ENCODE measurements at places on chromosomes 12 and 14.

GRCh38 chr12:57583008-57583831 lies 7.8 kb upstream of the PIP4K2C start:
- DNase-seq: peak; percentile 35

GRCh38 chr14:33647385-33647786 lies 303.5 kb downstream of the EGLN3 start:
- DNase-seq: no peak

GRCh38 chr14:47710581-47710980 lies 35.2 kb upstream of the MDGA2 start:
- DNase-seq: no peak

DNA sequence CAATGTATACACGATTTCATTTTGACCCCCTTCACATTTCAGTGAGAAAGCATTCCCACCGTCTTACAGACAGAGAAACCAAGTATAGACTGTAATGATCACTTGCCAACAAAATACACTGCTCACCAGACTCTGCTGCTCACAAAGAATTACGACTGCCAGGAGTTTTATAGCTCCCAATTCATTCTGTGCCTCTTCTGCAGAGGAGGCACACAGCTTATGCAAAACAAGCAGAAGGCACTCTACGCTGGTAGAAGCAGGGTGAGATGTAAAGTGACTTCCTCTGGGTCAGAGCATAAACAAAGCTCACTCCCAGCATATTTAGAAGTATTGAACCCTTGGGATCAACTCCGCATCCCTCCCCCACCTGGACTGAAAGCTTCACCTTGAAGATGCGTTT lies 14.6 kb downstream of the SPTB start:
- DNase-seq: no peak

- no peak for DNase-seq
Observed at GRCh38 chr12:50052964-50053363, 4.4 kb upstream of the ASIC1 start.

DNA sequence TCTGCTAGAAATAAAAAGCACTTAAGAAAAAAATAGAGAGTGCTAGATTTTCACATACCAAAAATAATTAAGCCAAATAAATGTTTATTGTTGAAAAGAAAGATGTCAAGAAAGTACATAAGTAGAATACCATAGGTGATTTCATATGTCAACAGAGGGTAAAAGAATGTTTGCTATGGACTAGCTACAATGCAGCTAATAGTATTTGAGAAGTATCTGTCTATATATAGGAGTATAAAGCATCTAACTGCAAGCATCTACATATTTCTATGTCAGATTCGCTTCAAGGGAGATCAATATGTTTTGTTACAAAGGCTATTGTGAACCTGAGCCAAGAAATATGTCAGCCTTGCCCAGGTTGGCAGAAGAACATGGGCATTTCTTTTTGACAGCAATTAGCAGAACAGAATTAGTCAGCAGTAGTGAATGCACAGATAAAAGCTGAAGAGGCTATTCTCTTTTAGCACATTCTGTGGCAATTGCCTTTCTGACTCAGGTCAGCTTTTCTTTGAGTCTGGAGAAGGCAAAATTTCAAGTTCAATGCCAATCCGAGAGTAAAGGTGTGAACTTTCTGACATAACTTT lies 140.1 kb downstream of the ALG10B start:
- no peak for DNase-seq

- no peak for DNase-seq
Observed at GRCh38 chr14:73133795-73134194, 2.5 kb upstream of the PSEN1 start.

DNA sequence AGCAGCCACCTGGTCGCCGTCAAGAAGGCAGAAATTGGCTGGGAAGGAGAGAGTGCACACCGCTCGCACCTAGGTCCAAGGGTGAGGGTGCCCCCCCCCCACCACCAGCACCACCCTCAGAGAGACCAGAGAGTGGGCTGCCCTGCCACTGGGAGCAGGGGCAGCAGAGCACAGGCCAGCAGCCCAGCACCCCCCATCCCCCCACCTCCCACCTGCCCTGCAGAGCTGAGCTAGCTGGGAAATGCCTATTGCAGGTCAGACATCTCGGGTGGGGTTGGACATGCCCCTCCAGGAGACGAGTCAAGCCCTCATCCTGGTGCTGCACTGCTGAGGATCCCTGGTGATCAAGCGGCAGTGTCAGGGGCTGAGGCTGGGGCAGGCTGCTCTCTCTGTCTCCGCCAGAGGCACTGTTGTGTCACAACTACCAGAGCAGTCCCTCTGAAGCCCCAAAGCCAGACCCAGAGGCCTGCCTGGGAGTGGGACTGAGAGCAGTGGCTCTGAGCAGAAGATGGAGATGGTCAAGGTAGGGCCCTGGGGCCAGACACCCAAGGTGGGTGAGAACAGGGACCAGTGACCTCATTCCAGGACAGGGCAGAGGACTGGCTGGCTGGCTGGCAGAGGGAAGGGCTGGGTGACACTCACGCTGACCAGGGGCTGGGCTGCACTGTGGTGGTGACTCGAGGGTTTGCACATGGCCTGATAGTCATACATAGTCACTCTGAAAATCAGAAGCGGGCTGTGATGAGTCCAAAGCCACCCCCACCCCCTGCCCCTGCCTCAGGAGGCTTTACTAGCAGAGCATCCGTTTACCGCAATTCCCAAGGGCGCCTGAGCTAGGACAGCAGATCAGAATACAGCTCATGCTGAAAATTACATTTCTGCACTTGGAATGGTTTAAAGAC lies 19.7 kb upstream of the LRTM2 start:
- no peak for DNase-seq

GRCh38 chr12:128069359-128069997 lies 197.5 kb upstream of the TMEM132C start:
- DNase-seq: no peak

DNA sequence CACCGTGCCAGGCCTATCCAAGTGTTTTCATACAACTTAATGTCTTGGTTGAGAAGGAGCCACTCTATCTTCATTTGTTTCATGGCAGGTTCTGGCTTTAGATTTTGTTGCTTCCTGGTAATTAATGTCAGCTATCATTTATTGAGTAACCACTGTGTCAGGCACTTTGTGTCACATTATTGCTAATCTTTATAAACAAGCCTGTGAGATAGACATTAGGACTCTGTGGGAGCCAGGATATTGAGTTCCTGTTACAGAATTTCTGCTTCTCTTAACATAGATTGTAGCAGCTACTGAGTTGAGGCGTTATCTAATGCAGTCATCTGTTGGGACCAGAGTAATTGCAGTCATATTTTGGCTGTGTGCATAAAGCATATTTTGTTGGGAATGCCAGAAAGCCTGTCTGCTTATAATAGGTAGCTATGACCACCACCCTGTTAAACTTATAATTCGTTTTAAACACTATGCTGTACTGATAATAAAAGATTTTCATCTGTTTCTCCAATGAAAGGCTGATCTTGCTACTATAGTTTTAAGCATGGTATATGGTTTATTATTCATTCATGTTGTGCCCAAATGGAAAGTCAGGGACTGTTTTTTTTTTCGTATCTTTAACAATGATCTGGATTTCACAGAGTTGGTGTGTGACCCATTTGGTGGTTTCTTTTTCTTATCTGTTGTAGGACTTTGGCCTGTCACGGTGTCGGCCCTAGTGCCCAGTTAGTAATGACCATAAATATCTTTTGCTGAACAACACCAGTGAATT lies 432.6 kb downstream of the PCNX1 start:
- DNase-seq: no peak

DNA sequence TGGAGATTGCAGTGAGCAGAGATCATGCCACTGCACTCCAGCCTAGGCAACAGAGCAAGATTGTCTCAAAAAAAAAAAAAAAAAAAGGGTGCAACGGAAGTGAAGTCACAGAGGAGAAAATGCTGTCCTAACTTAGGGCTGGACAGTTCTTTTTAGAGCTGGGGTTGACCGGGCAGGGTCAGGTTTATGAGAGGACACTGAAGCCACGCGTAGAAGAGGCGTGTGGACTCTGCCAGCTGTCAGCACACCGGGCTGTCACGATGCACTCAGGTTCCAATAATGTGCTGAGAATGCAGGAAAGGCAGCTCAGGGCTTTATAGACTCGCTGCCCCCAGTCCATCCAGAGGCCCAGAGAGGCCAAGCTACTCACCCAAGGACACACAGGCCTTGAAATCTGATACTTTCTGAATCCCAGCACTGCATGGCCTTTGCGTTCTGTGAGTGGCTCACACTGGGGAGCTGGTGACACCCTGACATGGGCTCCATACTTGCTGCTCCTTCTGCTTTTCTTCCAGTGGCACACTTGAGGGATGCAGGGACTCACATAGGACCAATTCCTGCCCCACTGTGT lies 28.9 kb upstream of the SPPL3 start:
- no peak for DNase-seq

All from activated naive CD4-positive, alpha-beta T cell (primary cell).